ENCODE measurements at places on chromosomes 3 and 15.

DNA sequence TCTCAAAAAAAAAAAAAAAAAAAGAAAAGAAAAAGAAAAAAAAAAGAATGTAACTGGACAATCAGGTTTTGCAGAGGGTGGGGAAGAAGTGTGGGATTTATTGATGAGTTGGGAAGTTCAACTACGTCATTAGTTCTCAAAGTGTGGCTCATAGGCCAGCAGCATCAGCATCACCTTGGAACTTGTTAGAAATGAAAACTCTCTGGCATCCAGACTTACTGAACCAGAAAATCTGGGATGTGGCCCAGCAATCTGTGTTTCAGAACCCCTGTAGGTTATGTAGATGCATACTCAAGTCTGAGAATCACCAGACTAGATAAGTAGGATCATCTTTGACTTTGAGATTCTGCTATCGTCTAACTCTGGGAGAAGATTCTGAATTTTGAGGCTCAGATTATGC lies 45.8 kb upstream of the ETV5 start:
- no peak for DNase-seq

DNA sequence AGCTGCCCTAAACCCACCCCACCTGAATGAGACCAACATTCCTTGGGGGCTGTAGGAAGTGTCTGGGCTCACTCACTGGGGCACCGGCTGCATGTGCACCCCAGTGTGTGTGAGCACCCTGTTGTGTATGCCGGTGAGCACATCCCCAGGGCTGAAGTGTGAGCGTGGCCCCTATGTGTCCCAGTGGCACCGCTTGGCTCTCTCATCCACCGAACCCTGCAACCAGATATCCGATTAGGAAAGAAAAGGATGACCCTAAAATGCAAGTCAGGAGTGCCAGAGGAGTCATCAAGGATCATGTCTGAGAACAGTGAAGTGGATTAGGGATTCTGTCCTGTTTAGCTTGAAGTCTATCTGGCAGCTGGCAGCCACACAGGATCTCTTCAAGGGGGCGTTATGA lies 84.0 kb upstream of the ALDH1L1 start:
- no peak for DNase-seq

DNA sequence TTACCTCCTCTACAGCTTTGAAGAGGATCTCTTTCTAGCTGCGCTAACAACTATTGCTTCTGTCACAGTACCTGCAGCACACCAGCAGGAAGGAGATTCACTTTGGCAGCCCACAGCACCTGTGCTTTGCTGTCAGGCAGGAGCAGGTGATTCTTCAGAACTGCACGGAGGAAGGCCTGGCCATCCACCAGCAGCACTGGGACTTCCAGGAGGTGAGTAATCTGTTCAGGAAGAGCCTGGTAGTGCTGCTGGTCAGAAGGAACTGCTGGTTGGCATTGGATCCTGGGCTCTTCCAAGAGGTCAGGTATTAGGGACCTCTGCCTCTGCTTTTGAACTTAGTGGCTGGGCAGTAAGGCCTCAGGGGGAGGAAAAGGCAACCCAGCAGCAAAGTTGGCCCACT lies 42.2 kb downstream of the DPH3 start:
- DNase-seq, result no peak

- DNase-seq, result no peak
Observed at GRCh38 chr3:127490271-127491023, 100.1 kb downstream of the TPRA1 start.

GRCh38 chr3:30306896-30307295 lies 299.5 kb upstream of the TGFBR2 start:
- no peak for DNase-seq

- DNase-seq, result no peak
Observed at GRCh38 chr3:154209499-154209898, 88.3 kb downstream of the ARHGEF26 start.

- DNase-seq, result no peak
Observed at GRCh38 chr3:166104938-166105337, 267.7 kb upstream of the BCHE start.

GRCh38 chr3:142777927-142778326 lies 54.1 kb downstream of the TRPC1 start:
- DNase-seq, result no peak

GRCh38 chr3:172595664-172596393 lies 72.6 kb upstream of the TNFSF10 start:
- peak; percentile 79 for DNase-seq

GRCh38 chr3:186118692-186119091 lies 9.8 kb upstream of the ETV5 start:
- no peak for DNase-seq

DNA sequence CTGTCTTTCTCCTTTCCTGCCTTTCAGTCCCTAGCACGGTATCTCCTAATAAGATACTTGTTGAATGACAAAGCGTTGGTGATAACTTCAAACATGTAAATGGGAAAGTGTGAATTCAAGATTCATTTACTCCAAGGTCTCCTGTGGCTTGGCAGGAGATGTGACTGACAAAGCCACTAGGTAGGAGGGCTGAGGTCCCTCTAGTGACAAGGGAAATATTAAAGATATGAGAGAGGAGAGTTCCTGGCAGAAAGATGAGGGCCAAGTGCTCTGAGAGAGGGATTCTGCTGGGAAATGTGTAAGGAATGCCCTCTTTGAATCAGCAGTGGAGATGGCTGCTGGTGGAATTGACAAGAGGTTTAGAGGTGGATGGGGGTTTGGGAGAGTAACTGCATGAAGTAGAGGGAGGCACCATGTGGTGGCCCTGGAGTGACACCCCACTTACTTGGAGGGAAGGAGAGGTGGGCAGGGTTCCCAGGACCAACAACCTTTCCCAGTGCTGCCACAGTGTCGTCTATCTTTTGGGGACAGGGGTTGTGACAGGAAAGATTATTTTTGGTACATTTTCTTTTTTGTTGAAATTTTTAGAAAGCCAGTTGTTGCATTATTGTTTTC lies 43.0 kb upstream of the SCAANT1 start:
- no peak for DNase-seq

- no peak for DNase-seq
Observed at GRCh38 chr3:43689766-43690399, 855 bp upstream of the ABHD5 start.

DNA sequence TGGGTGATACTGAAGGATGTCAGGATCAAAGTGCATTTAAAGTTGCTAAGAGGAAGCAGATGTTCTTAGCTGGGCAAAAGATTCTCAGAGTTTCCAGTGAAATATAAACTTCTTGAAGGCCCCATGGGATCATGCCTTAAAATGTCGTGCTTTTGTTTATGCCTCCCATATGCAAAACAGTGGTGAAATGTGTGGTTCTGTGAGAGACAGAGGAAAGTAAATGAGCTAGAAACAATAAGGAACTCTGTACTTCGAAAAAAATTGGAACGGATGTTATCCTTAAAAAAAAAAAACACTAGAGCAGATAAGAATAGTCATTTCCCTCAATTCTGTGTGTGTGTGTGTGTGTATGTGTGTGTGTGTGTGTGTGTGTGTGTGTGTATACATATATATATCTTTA lies 497.0 kb upstream of the TBL1XR1 start:
- no peak for DNase-seq

DNA sequence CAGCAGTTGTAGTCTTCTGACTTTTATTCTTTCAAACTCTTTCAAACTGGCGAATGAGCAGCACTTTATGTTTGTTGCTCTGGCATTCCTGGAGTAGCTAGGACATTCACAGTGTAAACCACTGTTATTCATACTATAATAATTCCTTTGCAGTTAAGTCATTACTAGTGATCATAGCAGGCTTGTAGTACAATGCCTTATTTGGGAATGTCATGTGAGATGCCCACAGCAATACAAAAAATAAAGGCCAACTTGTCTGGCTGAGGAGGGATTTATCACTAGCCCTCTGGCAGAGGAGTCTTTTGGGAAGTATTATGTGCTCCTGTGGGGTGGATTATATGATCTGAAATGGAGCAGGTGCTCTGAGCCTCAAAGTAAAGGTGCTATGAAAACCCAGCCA lies 197.2 kb downstream of the VGLL3 start:
- DNase-seq, result no peak

DNA sequence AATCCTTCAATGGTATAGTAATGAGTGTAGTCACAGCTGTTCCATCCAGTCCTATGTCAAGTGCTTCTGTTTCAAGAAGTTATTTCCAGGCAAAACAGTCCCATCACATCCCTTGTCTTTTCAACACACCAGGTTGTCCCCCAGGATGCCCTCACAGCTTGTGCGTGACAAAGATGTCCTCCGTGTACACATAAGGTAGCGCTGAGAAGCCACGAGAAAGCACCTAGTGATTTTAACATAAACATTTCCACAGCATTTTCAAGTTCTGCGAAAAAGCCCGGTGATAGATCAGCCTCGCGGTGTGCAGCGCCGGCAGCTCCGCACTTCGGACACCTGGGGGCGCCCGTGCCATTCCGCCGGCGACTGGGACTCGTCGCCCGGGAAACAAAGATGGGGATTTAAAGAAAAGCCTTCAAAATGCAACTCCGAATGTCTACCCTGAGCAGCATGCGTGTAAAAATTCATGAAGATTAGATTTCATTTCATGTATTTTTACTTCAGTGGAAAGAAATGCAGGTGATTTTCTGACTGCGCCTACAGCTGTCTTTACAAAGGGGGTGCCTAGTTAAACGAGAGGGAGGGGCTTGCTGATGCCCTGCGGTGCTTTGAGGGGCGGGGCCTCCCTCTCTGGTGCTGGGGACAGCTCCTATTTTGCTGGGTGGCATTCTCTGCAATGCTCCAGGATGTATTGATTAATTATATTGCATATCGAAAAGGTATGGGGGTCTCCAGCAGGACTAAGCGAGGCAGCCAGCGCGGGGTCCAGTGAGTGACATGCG lies 49.9 kb downstream of the KY start:
- DNase-seq, result peak; percentile 42

- DNase-seq, result no peak
Observed at GRCh38 chr3:104868291-104868690, 498.4 kb upstream of the ALCAM start.

DNA sequence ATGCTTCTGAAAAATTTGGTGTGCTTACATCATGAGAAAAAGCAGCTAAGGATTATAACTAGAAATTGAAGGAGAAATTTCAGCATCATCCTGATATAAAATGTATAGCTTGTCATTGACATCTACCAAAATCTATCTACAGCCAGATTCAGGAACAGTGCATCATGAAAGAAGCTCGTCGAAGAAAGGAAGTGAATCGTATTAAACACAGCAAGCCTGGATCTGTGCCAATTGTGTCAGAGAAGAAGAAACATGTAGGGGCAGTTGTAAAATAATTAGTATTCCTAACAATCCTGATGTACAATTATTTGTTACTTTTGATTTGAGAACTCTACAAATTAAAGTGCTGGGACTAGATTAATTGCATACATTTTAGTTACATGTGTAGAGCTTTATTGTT lies 37.2 kb downstream of the AP4E1 start:
- DNase-seq, result no peak

- no peak for DNase-seq
Observed at GRCh38 chr3:168071591-168072322, 24.0 kb downstream of the GOLIM4 start.

DNA sequence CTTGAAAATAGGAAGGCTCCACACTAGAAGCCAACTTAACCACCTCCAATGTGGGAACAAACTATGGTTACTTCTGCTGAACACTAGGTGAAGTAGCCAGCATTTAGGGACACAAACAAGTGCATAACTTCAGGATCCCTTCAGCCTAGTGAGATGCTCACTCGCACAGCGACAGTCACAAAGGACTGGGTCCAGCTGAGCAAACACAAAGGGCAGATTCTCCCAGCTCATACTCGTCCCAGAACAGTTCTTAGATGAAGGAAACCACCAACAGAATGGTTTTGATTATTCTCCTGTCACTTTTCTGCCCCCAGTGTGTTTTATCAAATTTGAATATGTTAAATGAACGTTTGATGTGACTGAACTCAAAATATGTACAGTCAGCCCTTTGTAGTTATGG lies 201.6 kb downstream of the KCNAB1 start:
- no peak for DNase-seq

DNA sequence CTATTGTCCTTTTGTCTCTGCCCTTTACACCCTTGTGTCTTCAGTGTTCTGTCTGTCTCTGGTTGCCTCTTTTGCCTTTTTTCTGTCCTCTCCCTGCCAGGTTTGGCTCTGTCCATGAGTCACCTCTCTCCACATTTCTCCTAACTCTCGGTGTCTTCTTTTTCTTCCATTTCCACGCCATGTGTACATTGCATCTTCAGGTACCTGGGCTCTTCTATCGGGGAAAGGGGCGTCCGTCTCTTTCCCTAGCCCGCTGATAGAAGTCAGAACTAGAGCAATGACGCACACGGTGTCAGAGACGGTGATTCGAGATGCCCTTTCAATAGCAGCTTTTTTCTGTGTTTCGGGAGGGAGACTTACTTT lies 641 bp downstream of the OPA1 start:
- DNase-seq, result peak; percentile 34

- no peak for DNase-seq
Observed at GRCh38 chr3:65674226-65674625, 364.5 kb downstream of the MAGI1 start.

DNA sequence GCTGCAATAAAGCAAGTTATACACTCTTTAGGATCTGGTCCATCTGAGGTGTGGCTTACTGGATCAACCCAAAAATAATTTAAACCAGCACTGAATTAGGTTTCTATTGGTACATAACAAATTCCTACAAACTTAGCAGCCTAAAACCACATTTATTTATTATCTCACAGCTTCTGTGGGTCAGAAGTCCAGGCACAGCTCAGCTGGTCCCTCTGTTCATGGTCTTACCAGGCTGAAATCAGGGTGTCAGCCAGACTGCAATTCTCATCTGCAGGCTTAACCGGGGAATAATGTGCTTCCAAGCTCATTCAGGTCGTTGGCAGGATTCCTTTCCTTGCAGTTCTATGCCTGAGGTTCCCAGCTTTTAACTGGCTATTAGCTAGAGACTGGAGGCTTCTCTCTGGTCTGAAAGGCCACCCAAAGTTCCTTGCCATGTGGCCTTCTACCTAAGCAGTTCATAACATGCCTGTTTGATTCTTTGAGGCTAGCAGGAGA lies 477.4 kb upstream of the WNT5A start:
- no peak for DNase-seq

DNA sequence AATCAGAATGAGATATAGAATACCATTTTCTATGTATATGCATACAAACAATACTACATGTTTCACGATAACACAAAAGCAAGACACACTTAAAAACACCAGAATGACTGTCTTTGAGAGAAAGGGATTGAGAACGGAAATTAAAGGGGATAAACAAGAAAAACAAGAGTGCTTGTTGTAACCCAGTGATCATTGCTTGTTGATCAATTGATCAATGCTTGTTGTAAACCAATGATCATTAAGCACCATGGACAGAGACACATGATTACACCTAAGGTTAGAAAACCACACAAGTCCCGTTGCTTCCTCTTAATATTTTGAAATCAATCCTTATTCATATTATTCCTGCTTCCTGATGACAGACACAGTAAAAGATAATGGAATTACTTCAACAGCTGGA lies 1.1 kb upstream of the OR4F15 start:
- no peak for DNase-seq

DNA sequence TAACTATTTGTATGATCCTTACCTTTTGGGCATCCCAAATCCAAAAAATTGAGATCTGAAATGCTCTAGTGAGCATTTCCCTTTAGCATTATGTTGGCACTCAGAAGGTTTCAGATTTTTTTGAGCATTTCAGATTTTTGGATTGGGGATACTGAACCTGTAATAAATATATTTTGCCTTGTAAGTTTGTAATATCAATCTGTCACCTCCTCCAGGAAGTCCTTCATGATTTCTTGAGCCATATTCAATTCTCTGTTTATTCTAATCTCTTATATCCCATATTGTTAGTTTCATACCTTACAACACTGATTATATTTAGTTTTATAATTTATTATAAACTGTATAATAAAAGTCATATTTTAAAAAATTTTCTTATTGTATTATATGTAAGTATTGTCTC lies 215.2 kb downstream of the BBX start:
- no peak for DNase-seq

GRCh38 chr3:126938520-126939337 lies 44.2 kb upstream of the PLXNA1 start:
- DNase-seq, result no peak

Measured in CD4-positive, alpha-beta T cell treated with Interleukin-12 subunit alpha and Interleukin-12 subunit beta, for 1 hour (primary cell).